ENCODE measurements at places on chromosomes 5 and 9.

- DNase-seq = no peak
These were observed 24.5 kb upstream of the UBE2QL1 start for GRCh38 chr5:6424110-6424659.

- DNase-seq = no peak
These were observed 18.1 kb downstream of the CCNH start for GRCh38 chr5:87394411-87395165.

GRCh38 chr5:40678460-40679147 is 1.1 kb upstream of the PTGER4 start:
- no peak for DNase-seq

- DNase-seq = no peak
These were observed 72.5 kb downstream of the BASP1 start for GRCh38 chr5:17289681-17290539.

DNA sequence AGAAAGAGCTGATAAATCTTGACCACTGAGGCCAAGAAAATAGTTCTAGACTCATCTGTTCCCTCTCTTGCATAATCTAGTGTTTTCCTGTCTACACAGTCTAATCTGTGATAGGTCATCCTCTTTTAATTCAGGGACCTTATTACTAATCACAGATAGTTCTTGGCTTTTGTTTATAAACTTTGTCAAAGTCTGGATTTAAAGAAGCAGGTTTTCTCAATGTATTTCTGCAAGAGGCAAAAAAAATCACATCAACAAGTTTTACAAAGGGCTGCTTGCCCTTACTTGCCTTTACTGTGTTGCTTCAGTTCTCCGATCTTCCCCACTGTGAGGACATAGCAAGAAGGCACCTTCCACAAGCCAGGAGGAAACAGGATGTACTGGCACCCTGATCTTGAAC is 43.9 kb upstream of the MTAP start:
- no peak for DNase-seq

DNA sequence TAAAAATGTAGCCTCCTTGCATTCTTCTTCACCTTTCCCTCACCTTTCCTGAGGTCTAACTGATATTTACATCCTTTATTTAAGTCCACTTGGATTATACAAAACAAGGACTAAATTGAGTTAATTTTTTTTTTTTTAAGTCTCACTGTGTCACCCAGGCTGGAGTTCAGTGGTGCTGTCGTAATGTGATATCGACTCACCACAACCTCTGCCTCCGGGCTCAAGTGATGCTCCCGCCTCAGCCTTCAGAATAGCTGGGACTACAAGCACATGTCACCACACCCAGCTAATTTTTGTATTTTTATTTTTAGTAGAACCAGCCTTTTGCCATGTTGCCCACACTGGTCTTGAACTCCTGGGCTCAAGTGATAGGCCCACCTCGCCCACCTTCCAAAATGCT is 195.3 kb downstream of the BNC2 start:
- no peak for DNase-seq

- no peak for DNase-seq
These were observed 72.5 kb upstream of the MAP1B start for GRCh38 chr5:72034770-72035169.

DNA sequence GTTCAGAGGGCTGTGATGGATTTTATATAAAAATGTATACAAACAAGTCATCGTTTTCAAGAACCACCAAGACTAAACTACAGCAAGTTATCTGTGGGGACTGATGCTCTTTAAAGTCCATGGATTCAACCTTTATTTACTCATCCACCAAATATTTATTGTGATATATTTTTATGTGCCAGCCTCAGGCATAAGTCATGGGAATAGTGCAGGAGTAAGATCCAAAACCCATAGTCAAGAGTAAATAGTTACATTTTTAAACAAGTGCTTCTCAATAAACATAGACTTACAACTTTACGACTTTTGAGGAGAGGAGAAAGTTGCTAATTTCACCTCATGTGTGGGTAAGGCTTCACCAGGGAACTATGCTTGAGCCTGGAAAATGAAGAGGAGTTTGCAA is 24.6 kb downstream of the MACIR start:
- DNase-seq = no peak

- DNase-seq = no peak
These were observed 67.4 kb upstream of the HRH2 start for GRCh38 chr5:175590471-175590881.

- no peak for DNase-seq
These were observed 86.9 kb downstream of the GNAQ start for GRCh38 chr9:77944556-77945243.

DNA sequence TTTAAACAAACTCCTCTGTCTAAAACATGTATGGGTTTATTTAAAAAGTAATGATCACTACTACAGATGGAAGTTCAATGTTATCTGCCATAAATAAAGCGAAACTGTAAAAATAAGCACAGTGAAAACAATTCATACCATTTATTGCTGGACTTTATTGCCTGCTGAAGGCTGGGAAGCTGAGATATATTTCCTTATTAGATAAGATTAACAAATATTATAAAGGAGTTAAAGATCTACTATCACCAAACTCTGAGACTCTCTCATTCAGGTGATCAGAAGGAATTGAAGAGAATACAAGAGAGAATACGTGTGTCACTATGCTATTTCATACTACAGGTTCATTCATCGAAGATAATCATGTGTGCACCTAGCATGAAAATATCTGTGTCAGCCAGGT is 190.9 kb upstream of the ATP10B start:
- DNase-seq = no peak

DNA sequence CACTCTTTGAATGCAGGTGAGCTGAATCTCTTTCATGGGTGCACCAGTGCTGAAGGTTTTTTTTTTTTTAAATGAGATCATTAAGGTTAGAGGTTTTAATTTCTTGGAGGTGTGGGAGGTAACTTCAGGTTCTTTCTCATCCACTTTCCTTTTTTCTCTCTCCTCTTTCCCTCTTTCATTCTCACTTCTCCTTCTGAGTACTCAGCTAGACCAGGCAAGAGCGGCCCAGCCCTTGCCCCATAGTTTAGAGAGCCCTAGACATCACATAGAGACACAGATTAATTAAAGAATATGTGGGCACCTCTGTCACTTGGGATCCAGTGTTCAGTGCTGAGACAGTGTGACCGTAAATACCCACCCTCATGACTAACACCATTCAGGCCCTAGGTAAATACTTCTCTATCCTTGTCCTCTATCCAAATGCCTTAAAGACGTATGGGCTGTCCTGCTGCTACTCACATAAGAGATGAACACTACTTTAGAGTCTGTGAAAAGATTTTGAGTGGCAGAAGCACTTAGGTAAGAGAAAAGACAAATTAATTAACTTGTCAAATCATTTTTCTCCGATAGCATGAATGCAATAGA is 174.1 kb downstream of the TLE4 start:
- DNase-seq = no peak

DNA sequence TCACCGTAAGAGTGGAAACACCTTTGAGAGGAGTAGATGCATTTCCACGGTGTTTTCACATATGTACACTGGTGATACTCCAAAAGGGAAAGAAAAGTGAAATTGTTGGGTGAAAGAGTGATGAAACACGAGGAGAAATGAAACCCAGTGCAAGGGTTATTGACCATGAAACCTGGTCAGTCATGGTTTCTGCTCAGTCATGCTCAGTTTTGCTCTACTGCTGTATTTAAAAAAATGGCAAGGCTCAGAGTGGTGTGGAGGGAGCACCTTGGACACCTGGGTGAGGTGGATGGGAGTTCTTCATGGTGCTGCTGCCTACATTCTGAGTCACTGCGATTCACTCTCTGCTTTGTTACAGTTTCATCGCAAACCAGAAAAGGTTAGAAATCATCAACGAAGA is 32.3 kb downstream of the NTRK2 start:
- no peak for DNase-seq

GRCh38 chr5:112316731-112317130 is 102.3 kb downstream of the EPB41L4A start:
- no peak for DNase-seq

- DNase-seq = no peak
These were observed 1678.8 kb downstream of the MAT2B start for GRCh38 chr5:165184183-165184582.

GRCh38 chr5:181053488-181054121 is 13.5 kb downstream of the BTNL9 start:
- no peak for DNase-seq

DNA sequence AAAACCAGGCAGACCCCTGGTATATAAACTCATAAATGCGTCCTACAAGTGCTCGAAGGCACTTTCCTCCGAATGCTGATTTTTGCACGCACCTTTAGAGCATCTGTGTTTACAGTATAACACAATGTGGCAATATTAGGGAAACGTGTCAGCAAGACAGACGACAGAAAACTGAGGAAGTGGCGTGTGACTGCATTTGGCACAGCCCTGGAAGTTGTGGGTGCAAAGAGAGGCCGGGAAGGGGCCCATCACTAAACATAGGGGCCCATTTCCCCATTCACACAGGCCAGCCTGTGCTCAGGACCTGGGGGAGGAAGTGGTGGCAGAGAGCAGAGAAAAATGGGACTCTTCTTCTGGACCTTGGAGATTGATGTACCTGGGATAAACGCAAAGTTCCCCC is 48.2 kb downstream of the RASGEF1C start:
- DNase-seq = no peak

GRCh38 chr5:65928322-65928752 is 2.0 kb downstream of the ERBIN start:
- DNase-seq = no peak

GRCh38 chr5:134118212-134118835 is 3.8 kb downstream of the TCF7 start:
- no peak for DNase-seq

DNA sequence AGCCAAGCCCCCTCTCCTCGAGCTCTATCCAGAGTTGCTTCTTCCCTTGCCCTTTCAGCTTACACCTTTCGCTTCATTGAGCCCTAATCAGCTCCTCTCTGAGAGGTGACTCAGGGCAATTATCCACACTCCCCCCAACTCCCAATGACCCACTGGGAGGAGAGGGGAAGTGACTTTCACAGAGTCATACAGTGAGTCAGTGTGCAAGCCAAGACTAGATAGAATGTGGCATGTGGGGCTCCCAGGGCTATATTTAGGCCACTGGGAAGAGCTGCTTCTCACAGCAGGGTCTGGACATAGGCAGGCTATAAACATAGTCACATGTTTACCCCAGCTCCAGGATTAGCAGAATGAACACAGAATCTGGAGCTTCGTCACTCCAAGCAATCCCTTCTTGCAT is 57.4 kb downstream of the NRG2 start:
- DNase-seq = peak; percentile 89

DNA sequence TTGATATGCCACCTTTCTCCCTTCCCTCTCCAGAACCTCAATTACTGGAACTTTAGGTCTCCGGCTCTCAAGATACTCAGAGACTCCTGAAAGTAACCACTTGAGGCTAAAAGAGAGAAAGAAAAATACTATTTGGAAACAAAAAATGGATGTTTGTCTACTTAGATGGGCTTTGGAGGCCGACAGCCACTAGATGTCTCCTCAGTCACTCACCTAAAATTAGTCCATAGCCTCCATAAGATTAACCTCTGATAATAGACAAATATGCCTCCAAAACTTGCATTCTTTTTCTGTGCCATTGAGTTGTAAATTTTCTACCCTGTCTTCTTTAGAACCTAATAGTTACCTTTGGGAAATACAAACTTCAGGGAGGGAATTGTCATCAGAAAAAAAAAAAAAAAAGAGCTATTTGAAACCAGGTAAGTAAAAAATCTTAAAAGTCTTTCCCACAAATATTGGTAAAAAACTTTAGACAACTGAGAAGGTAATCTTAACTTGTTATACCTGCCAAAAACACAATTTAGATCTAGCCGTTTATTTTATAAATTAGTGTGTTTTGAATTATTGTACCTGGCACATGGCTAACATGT is 11.2 kb upstream of the PCDH1 start:
- no peak for DNase-seq

DNA sequence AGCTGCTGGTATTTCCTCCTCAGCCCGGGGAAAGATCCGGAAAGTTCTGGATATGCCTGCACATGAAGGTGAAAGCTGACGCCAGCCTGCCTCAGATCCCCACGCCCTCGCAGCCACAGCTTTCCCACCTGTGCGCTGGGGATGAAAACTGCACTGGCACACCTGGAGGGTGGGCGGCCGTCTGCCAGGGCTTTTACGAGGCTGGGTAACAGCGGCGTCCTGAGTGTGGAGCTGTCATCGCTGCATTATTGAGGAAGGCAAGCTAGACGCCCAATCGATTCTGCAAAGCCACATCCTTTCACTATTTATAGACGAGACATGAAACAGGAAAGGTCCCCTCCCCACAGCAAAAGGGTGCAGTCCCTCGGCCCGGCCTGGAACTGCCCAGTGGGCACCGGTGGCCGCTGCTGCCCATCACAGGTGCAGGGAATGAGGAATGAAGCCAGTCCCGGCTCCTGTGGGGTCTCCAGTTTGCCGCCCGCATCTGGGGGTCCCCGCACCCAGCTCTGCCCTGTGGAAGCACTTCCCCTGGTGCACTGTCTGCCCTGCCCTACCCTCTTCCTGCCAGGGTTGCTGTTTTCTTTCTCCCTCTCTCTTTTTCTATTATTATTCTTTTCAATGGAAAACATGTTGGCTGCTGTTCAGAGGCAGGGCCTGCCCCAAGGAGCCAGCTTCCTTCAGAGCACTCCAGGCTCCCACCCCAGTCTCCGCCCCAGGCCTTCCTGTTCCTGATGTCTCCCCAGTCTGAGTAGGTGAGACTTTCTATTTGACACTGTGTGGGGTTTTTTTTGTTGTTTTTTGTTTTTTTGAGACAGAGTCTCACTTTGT is 7.0 kb downstream of the NOTCH1 start:
- DNase-seq = no peak

DNA sequence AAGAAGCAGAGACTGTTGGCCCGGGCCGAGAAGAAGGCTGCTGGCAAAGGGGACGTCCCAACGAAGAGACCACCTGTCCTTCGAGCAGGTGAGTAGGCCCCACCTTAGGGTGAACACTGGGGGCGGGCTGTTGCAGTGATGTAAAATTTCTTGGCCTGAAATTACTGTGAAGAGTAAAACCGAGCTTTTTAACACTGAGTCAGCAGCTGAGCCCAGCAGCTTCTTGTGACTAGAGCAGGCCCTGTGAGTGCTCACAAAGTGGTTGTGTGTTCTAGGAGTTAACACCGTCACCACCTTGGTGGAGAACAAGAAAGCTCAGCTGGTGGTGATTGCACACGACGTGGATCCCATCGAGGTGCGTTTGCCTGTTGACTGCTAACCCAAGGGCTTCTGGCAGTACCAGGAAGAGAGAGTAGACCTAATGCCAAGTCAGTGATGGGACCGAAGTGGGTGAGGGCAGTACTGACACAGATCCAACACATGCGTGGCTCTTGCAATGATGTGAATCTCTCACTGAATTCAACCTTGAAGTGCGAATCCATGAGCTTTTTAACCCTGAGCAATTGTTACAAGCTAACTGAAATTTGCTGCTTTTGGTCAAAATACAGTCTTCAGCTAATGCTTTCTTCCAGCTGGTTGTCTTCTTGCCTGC is 2.1 kb downstream of the RPL7A start:
- no peak for DNase-seq

DNA sequence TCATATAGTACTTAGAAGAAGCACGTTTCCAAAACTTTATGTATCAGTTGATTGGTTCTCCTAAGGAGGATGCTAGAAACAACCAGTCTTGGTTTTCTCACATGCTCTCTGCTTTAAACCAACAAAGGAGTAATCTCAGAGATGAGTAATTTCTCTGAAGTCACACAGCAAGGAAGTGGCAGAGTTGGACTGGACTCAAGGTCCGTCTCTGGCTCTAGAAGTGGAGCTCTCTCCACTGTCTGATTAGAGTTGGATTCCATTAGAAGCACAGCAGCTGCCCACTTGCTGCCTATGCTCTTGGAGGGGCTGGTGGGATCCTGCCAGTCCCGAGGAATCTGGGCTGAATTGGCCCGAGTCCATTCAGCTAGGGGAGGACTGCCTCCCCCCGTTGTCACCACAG is 21.0 kb downstream of the RALGPS1 start:
- no peak for DNase-seq

Measured in Panc1 (cell line).